ENCODE measurements at places on chromosomes 3 and 15. TPM values are rescaled to one million over a fixed set of nuclear protein-coding genes. Genes with fewer than 3 reads are reported as not detected.

SMAD6 gene
- 31.7 TPM for total RNA-seq

DNA sequence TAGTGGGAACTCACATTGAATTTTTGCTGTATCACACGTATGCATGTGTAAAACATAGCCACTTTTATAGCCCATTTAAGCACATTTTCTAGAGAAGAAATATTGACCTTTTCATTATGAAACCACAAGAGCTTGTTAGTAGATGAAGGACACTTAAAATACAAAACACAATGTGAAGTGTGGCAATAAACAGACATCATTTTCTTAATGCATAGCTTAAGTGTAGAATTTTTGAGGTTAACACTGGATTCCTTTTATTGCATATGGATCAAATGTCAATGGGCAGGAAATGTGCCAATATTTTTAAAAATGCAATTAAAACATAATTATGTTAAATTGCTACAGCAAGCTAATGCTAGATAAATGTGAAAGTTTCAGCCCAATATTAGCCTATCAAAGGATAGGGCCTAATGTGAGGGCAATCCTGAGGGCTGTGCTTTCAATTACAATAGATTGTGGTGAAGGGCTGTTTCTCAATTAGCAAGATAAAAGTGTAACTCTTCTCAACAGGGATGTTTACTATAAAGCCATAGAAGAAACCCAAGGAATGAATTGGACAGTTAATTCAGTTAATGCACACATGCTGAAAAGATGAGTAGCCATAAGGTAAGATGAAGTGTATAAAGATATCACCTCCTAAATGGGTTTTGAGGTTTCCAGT, 489.0 kb upstream of the CDIN1 start:
- no peak for DNase-seq

DNA sequence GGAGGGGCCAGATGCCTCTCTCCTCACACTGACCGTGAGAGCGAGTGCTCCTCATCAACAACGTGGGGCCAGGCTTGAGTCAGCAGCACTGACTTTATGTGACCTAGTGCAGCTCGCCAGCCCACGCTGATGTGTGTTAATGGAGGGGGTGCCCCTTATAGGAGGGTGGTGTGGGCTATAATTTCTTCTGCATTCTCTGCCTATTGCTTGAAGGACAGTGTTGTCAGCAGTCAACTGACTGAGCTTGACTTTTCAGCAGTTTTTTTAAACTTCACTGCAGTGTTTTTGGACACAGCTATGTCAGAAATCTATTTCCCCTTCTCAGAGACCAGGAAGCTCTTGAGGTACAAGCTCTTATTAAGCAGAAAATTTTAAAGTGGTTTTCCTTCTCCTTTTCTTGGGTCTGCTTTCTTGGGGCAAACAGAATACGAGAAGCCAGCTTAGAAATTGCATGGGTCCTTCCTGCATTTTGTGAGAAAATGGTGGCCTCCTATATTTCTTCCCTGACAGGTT, 304.8 kb upstream of the CTDSPL start:
- no peak for DNase-seq

WDR93 gene
- 1.5 TPM for total RNA-seq

DNA sequence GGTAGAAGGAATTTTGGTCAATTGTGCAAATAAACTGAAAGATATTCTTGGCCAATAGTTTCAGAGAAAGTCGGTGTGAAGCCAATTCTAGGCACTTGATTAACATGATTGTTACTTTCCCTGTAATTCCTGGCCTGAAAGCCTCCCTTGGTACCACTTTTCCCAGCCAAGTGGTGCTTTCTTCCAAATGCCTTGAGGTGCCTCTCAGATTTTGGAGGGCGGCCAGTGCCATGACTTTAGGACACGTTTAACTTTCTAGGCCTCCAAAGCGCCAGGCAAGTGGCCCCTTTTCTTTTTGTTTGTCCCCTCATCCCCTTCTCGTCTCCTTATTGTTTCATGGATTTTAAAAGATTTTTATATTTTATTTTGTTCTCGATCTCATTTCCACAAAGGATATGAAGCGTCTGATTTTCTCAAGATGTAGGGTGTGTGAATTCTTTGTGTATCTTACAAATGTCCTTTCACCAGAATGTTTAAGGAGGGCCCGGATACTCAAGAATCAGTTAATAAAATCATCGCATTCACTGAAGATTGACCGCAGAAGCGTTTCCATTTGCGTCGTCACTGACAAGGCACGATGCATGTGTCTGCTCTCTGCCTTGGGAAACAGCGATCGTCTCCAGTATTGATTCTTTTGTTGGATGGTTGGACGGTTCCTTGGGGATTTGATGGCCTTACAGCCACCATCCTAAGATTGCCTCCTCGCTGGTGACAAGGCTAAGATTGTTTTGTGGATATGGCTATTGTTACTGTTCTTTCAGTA, 87.8 kb downstream of the ASB7 start:
- DNase-seq, result no peak

GRCh38 chr3:52216585-52217408, 8.6 kb downstream of the TLR9 start:
- DNase-seq, result no peak

GRCh38 chr15:95574053-95574452, 756.4 kb upstream of the NR2F2 start:
- DNase-seq, result no peak

All from type B pancreatic cell (in vitro differentiated cells).